ENCODE measurements at places on chromosomes 13 and 19.

GRCh38 chr19:34310494-34310981, 54.5 kb upstream of the GPI start:
- peak; percentile 40 for DNase-seq
- no peak overlapping the region for H3K4me3 ChIP-seq
- H3K4me1 ChIP-seq: no peaks in the 10 kb centered on the region
- no peak overlapping the region for H3K27ac ChIP-seq

DNA sequence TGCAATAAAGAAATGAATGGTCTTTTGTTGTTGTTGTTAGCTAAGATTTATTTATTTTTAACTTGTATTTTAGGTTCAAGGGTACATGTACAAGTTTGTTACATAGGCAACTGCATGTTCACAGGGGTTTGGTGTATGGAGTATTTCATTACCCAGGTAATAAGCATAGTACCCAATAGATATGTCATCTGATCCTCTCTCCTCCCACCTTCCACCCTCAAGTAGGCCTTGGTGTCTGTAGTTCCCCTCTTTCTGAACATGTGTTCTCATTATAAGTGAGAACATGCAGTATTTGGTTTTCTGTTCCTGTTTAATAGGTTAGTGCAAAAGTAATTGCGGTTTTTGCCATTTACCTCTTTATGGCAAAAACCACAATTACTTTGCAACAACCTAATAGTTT, 554.1 kb downstream of the TBC1D4 start:
- no peak for DNase-seq
- H3K4me3 ChIP-seq: no peak overlapping the region
- no peak overlapping the region for H3K27ac ChIP-seq
- no peaks in the 10 kb centered on the region for H3K27me3 ChIP-seq

DNA sequence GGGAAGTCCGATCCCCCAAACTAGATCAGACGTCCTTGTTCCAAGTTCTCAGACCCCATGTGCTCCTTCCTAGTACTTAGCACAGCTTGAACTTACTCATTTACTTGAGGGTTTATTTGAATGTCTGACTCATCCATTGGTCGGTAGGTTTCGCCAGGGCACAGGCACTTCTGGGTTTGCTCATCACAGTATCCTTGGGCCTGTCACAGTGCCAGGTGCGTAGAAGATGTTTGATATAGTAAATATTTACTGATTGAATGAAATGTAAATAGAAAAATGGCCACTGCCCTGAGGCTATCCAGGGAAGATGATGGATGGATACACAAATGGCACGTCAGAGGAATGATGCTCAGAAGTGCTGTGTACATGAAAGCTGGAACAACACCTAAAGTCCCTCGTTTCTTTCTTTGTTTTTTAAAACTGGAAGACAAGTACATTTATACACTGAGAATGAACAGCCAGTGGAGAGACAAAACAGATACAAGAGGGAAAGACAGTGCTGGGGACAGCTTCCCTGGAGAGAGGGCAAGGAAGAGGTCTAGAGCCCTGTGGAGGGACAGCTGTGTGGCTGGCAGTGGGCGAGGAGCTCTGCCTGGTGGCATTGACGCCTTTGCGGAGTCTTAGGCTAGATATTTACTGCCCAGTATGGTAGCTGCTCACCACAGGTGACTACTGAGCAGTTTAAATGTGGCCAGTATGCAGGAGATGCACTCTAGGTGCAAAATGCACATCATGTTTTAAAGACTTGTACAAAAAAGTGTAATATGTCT, 31.2 kb upstream of the KL start:
- DNase-seq: peak; percentile 87
- peak overlapping the region; percentile 56 for H3K27ac ChIP-seq
- H3K36me3 ChIP-seq: no peaks in the 10 kb centered on the region
- H3K27me3 ChIP-seq: no peaks in the 10 kb centered on the region

DNA sequence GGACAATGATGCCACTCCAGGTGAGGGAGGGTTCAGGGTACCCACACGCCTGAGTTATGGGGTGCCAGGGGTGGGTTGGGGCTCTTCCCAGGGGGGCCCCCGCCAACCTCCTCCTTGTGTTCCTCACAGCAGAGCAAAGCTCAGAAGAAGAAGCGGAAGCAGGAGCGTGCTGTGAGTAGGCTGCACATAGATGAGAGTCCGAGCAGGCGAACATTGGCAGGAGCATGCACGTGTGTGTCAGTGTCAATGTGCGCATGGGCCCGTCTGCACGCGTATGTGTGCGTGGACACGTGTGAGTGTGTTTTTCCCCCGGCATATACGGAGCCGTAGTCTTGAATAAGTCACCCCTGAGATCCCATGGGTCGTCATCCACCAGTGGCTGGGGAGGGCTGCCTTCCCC, 12.4 kb upstream of the USE1 start:
- no peak overlapping the region for H3K27ac ChIP-seq
- H3K27me3 ChIP-seq: no peaks in the 10 kb centered on the region
- DNase-seq: no peak

GRCh38 chr13:20124303-20124702, 36.5 kb downstream of the GJA3 start:
- no peak overlapping the region for H3K27ac ChIP-seq
- DNase-seq: no peak
- H3K36me3 ChIP-seq: no peaks in the 10 kb centered on the region
- H3K27me3 ChIP-seq: no peaks in the 10 kb centered on the region
- peaks cover 31% of the 10 kb centered on the region for H3K4me1 ChIP-seq
- H3K4me3 ChIP-seq: no peak overlapping the region

DNA sequence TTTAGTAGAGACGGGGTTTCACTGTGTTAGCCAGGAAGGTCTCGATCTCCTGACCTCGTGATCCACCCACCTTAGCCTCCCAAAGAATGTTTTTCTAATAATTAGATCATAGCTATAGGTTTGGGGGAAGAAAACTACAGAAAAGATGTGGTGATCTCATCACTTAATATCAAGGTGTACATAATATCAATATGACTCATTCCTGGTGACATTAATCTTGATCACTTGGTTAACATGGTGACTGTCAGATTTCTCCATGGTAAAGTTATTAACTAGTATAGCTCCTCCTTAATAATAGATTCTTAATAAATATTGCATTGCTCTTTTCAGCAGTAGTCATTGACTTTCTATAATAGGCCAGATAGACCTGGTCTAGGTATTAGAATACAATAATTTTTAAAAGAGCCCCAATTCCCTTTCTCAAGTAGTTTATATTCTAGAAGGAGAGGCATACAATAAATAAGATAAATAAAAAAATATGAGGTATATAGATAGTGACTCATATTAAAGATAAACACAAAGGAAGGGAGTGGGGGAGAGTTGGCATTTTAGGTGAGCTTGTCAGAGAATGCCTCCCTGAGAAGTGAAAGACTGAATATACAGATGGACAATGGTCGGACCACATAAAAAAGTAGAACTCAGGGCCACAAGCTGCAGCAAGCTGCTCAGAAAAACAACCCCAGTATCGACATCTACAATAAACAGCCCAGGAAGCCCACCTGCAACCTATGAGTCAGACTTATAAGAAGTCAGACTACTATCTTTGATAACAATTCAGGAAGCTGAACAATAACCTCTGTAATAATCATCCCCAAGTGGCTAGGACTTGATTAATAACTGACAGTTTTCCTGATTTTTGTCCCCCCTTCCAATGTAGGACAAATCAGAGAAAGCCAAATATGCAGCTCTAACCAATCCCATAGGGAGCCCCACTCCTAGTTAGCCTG, 210.8 kb downstream of the RFC3 start:
- no peaks in the 10 kb centered on the region for H3K4me1 ChIP-seq
- no peaks in the 10 kb centered on the region for H3K36me3 ChIP-seq
- H3K27me3 ChIP-seq: no peaks in the 10 kb centered on the region
- DNase-seq: no peak
- H3K27ac ChIP-seq: no peak overlapping the region
